ENCODE measurements at places on chromosomes 5 and 9.

GRCh38 chr5:52915176-52915875 lies 73.8 kb upstream of the ITGA2 start:
- peak; percentile 9 for DNase-seq

DNA sequence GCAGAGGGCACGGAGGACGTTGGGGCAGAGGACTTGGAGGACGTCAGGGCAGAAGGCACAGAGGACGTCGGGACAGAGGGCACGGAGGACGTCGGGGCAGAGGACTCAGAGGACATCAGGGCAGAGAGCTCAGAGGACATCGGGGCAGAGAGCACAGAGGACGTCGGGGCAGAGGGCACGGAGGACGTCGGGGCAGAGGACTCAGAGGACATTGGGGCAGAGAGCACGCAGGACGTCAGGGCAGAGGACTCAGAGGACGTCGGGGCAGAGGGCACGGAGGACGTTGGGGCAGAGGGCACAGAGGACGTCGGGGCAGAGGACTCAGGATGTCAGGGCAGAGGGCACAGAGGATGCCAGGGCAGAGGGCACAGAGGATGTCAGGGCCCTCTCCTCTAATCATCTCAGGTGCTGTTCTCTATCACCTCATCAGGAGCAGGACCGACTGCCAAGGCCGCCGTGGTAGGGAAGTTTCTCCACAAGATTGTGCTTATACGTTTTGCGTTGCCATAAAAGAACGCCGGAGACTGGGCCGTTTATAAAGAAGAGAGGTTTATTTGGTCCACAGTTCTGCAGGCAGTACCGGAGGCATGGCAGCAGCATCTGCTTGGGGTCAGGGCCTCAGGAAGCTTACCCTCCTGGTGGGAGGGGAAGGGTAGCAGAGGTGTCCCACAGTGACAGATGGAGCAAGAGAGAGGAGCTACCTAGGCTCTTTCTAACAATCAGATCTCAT lies 29.4 kb upstream of the ADAMTS2 start:
- DNase-seq: no peak

- DNase-seq: no peak
Observed at GRCh38 chr5:62354028-62354874, 48.2 kb downstream of the KIF2A start.

- DNase-seq: no peak
Observed at GRCh38 chr5:133356984-133357421, 255.3 kb downstream of the FSTL4 start.

GRCh38 chr5:170554521-170555267 lies 50.9 kb downstream of the KCNIP1 start:
- no peak for DNase-seq

- DNase-seq: no peak
Observed at GRCh38 chr5:99945478-99946442, 589.4 kb upstream of the FAM174A start.

- DNase-seq: no peak
Observed at GRCh38 chr9:114190563-114190905, 35.2 kb downstream of the COL27A1 start.

DNA sequence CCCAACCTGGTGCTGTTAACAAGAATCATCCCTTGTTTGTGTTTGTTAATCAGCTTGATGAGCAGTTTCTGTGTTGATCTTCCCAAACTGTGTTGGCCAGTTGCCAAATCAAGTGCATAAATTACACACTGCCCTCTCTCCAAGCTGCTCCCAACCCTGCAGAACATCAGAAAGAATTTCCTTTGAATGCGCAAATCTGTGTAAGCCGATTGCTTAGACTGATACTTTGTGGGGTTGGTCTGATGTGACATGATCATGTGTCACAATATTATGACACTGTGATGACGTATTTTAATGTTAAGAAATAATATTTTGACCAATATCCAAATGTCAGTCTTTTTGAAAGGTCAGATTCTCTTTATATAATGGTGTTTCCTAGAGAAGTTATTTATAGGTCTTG lies 766.4 kb upstream of the WWC1 start:
- no peak for DNase-seq

- no peak for DNase-seq
Observed at GRCh38 chr9:1647776-1648175, 367.4 kb upstream of the SMARCA2 start.

DNA sequence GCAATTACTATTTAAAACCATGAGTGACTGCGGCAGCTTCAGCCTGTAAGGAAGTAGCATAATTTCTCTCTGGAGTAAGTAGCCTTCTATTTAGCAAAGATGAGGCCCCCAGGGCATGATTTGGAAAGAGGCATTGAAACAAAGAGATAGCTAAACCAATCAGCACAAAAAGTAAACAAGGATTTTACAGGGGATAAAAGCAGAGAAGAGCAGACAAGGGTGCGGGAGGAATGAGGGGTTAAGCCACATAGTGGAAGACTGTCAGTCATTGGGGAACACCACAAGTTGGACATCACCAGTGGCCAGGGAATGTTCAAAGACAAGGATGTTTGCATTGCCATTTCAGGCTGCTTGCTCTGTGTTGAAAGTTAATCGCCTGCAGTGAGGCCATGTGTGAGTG lies 24.0 kb upstream of the C5orf63 start:
- DNase-seq: no peak

GRCh38 chr5:88401686-88402085 lies 133.0 kb upstream of the TMEM161B start:
- no peak for DNase-seq

- DNase-seq: no peak
Observed at GRCh38 chr5:160009591-160009989, 651 bp downstream of the TTC1 start.

GRCh38 chr9:4038182-4038723 lies 261.6 kb downstream of the GLIS3 start:
- no peak for DNase-seq

DNA sequence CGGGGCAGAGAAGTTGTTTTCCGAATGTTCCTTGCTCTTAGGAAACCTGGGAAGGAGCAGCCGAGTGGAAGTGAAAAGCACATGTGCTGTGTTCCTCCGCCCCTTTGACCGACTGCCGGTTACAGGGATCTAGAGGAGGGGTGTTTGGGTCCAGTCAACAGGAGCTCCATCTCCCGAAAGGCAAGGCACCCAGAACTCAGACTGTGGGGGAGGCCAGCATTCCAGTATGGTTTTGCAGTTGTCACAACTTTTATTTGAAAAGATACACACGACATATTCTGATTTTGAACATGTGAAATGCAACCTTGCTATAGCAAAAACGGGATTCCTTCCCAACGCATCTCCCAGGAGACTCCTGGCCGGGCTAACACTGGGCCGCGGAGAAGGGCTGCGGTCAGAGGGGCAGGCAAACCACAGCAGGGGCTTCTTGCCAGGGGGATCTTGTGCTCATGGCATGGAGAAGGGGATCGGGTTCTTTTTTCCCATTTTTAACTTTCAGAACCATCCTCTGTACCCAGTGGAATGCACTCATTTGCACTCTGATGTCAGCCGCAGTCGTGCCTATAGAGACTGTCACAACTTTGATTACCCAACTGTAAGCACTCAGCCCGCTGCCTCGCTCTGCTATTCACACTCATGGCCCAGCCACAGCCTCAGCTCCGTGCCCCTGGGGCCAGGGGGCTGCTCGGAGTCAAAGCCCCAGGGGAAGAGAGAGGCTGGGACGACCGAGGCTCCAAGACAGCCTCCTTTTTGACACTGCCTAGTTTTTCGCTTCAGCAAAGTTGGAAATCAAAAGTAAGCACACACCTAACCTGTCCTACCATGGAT lies 3.9 kb downstream of the QRFP start:
- no peak for DNase-seq

DNA sequence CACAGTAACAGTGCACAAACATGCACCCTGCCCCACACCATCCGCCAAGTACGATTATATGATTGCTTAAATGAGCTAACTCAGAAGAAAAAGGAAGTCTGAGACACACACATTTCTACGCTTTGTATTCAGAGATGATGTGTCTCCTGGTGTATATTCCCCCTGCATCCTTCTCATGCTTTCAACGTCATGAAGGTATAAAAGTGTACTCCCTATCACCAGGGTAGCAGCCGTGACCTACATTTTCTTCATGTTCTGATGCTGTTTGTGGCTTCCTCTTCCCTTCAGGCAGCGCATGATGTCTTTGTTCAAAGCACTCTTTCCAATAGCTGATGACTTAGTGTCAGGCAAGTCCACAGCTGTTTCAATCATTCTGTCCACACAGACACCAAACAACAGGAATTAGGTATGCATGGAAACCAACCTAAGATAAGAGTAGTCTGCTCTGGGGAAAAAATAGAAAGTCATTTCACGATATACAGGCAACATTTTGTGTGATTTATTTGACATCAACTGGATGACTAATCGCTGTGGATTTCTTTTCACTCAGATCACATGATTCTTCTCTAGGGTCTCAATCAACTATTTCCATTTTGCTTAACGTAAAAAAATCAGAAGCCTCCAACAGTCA lies 269.4 kb upstream of the PTGER4 start:
- no peak for DNase-seq

- no peak for DNase-seq
Observed at GRCh38 chr9:93976973-93977372, 21.8 kb upstream of the BARX1 start.

DNA sequence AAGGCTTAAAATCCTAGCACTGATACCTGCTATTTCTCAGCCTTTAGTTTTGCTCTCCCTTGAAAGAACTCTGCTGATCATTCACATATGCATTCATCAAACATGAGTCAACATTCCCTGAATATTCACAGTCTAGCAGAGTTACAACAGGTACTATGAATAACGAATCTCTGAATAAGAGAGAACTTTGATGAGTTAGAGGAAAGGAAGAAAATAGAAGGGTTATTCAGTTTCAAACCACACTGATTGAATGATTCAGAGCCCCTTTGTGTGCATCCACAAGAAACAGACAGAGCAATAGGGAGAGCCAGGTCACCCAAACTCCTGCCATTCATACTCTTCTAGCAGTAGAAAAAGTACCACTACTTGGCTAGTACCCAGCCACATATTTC lies 36.0 kb downstream of the FOXD1 start:
- no peak for DNase-seq
